GOT3 (cell line): ENCODE measurements at places on chromosomes 2 and 18.

DNA sequence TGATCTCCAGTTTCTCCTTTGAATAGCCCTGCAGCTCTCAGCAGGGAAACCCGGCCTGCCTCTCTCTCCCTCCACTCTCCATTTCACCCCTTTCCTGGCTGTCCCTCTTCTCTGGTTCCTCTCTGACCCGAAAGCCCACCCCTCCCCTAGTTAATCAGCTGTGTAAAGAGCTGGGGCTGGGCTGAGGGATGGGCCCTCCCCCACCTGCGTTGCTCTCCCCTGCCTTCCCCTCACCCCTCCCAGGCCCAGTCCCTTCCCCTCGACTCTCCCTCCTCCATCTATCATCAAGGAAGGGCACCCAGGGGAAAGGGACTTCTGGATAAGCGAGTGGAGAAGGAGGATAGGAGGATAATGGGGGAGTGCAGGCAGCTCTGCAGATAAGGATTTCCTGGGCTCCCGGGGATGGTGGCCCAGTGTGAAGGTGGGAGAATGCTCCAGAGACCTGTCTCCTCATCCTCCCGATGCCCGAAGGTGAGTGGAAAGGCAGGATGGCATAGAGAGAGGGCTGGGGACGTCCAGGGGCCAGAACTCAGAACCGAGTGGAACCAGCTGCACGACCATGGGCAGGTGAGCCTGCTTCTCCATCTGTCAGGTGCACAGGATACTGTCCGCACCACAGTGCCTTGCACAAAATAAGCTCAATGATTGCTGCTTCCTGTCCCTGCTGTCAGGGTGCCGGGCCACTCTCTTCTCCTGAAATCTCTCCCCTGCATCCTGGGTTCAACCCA, 12.0 kb downstream of the SLC30A3 start:
- no peak for DNase-seq

DNA sequence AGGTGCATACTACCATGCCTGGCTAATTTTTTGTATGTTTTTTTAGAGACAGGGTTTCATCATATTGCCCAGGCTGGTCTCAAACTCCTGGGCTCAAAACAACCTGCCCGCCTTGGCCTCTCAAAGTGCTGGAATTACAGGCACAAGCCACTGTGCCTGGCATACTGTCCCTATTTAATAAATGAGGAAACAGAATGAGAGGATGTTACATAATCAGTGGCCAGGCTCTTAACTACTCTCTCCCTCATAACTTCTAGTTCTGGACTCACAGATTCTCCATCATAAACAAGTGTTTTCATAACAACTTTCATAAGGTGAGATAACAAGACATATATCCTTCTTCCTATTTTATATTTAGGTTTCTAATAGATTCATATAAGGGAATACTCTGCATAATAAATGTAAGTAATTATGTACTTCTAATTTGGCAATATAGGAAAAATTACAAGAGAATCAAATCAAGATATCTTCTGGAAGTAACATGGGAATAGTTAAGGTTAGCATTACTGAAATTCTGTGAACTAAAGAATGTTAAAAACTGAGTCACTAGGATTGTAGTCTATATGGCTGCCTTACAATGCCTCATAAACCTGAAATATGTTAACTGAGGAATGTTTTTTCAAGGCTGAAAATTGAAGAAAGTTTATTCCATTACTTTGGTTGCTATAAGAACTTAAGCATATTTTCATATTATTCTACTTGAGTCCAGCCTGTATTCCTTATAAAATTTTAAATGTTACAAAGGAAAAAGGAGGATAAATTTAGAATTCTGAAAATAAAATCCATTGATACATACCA, 71.3 kb downstream of the SLC25A12 start:
- no peak for DNase-seq

- no peak for DNase-seq
These were observed 24.3 kb downstream of the INPP5D start for GRCh38 chr2:233084488-233084887.

- DNase-seq, result no peak
These were observed 641.9 kb downstream of the SLC4A3 start for GRCh38 chr2:220269367-220269766.

- no peak for DNase-seq
These were observed 42.9 kb upstream of the MCFD2 start for GRCh38 chr2:46958431-46959017.
